Upper lobe of left lung (tissue), 6 donors: ENCODE measurements at places on chromosomes 7 and 10.

- no peak overlapping the region for H3K4me3 ChIP-seq
- peaks cover 18% of the 10 kb centered on the region for H3K4me1 ChIP-seq
- H3K27me3 ChIP-seq, result no peaks in the 10 kb centered on the region
- no peak overlapping the region for H3K27ac ChIP-seq
- DNase-seq, result no peak
Measured at GRCh38 chr10:60799971-60800650, 21.8 kb downstream of the CDK1 start.

- no peak overlapping the region for H3K27ac ChIP-seq
- no peaks in the 10 kb centered on the region for H3K36me3 ChIP-seq
- H3K4me3 ChIP-seq, result no peak overlapping the region
- H3K4me1 ChIP-seq, result no peaks in the 10 kb centered on the region
- no peaks in the 10 kb centered on the region for H3K27me3 ChIP-seq
Measured at GRCh38 chr10:36185097-36185496, 543.0 kb upstream of the FZD8 start.

- H3K27ac ChIP-seq, result no peak overlapping the region
- H3K4me1 ChIP-seq, result peaks cover under 1% of the 10 kb centered on the region
Measured at GRCh38 chr7:155744971-155745683, 67.1 kb downstream of the SHH start.

DNA sequence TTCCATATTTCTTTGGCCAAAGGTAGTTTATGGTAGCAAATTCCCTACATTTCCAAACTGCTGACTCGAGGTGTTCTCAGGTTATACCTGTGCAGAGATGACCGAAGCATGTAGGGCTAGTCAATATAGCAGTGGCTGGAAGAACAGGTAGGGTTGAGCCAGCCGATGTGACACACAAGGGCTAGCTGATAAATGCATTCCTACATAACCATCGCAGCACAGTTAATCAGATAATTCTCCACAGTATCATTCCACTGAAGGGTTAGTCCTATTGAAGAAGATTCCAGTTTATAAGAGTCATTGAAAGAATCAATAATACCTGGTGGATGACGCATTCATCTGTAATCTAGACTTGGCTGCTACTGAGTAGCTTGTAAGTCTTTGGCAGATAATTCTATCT, 220.0 kb downstream of the KIF20B start:
- H3K4me3 ChIP-seq, result no peak overlapping the region
- H3K36me3 ChIP-seq, result no peaks in the 10 kb centered on the region
- no peak overlapping the region for H3K27ac ChIP-seq
- no peaks in the 10 kb centered on the region for H3K27me3 ChIP-seq
- no peak for DNase-seq

DNA sequence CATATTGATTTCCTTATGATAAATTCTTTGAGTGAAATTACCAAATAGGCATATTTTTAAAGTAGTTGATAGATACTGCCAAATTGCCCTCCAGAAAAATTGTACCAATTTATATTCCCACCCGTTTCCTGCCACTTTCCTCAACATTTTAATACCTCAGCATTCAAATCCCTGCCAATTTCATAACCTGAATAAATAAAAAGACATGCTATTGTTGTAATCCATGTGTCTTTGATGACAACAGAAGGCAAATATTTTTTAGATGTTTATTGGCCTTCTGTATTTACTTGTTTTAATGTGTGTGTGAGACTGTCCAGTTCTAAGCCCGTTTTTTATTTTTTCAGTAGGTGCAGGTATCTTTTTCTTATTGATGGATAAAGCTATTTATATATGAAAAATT, 71.7 kb downstream of the TEX36 start:
- no peak overlapping the region for H3K27ac ChIP-seq
- no peaks in the 10 kb centered on the region for H3K36me3 ChIP-seq
- DNase-seq, result no peak
- no peaks in the 10 kb centered on the region for H3K4me1 ChIP-seq

GRCh38 chr10:59945590-59945989, 39.2 kb upstream of the CCDC6 start:
- no peaks in the 10 kb centered on the region for H3K27me3 ChIP-seq
- H3K36me3 ChIP-seq, result no peaks in the 10 kb centered on the region
- H3K4me3 ChIP-seq, result no peak overlapping the region
- DNase-seq, result no peak

GRCh38 chr10:77229704-77230103, 407.9 kb downstream of the KCNMA1 start:
- H3K4me3 ChIP-seq, result no peak overlapping the region
- no peak for DNase-seq
- H3K27me3 ChIP-seq, result no peaks in the 10 kb centered on the region
- H3K27ac ChIP-seq, result no peak overlapping the region

DNA sequence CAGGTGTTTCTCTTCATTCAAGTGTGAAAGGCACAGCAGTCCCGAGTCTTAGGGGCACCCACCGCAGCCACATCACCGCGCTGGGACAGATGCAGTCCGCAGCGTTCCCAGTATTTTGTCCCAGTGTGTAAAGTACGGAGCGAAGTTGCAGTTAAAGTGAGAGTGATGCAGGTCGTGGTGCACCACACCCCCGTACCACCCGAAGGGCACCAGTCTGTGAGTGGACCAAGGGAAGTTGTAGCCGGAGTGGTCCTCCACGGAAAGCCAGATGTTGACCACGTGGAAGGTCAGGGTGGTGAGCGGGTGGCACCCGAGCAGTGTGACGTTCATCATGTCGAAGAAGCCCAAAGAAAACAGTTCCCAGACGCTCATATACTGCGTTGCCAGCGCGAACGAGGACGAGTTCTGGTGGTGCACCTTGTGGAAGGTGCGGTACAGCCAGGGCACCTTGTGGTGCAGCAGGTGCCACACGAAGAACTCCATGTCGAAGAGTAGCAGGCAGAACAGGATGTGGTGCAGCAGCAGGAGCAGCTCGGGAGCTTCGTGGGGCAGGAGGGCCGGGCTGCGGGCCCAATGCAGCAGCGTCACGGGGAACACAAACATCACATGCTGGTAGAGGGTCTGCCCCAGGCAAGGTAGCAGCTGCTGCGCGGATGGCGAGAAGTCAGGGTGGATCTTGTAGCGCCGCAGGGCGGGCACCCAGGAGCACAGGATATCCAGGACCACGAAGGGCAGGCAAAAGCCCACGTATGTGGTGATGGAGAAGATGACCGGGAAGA, 526 bp downstream of the CH25H start:
- peak; percentile 86 for DNase-seq
- peaks cover 9% of the 10 kb centered on the region for H3K4me1 ChIP-seq
- no peaks in the 10 kb centered on the region for H3K36me3 ChIP-seq

DNA sequence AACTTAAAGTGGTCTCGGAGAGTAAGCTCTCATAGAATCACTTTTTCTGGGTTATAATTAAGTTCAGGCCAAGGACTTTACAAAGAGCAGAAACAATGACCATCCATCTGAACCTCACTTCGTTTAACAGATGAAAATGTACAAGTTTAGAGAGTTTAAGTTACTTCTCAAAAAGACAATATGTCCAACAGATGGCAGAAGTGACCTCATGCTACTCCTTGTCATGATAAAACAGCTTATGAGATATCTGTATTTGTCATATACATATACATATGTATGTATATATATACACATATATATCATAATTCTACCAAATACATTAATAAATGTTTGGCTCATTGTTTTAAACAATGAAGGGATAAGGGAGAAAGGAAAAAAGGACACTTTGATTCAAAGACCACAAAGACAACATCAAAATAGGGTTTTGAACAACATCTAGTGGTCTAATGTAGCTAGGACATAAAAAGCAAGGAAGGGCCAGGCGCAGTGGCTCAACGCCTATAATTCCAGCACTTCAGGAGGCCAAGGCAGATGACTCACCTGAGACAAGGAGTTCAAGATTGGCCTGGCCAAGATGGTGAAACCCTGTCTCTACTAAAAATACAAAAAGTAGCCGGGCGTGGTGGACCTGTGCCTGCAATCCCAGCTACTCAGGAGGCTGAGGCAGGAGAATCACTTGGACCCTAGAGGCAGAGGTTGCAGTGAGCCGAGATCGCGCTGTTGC, 17.8 kb downstream of the NAPEPLD start:
- no peak overlapping the region for H3K4me3 ChIP-seq
- no peak for DNase-seq
- H3K36me3 ChIP-seq, result peaks cover 20% of the 10 kb centered on the region
- H3K27ac ChIP-seq, result no peak overlapping the region
- H3K27me3 ChIP-seq, result no peaks in the 10 kb centered on the region
- H3K4me1 ChIP-seq, result no peaks in the 10 kb centered on the region

DNA sequence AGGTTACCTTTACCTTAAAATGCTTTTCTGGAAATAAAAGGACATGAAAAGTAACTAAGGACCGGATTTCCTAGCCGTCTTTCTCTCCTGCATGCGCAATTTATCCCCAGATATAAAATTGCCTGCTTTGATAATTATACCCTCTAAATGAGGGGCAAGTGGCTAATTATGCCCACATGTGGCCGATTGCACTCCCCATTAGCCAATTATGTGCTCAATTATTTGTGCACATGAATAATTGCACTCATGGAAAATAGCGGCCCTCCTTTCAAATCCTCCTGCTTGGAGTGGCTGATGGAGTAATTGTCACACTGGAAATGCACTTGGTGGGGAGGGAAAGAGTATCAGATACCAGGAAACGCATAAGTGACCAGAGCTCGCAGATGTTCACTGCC, 66.4 kb upstream of the ATRNL1 start:
- H3K36me3 ChIP-seq, result no peaks in the 10 kb centered on the region
- H3K4me1 ChIP-seq, result no peaks in the 10 kb centered on the region
- no peak for DNase-seq
- no peak overlapping the region for H3K27ac ChIP-seq

GRCh38 chr7:126211875-126212274, 1040.9 kb downstream of the GRM8 start:
- H3K27ac ChIP-seq, result no peak overlapping the region
- DNase-seq, result no peak
- no peaks in the 10 kb centered on the region for H3K4me1 ChIP-seq
- H3K27me3 ChIP-seq, result no peaks in the 10 kb centered on the region
